ENCODE measurements at places on chromosomes 13 and 19.

DNA sequence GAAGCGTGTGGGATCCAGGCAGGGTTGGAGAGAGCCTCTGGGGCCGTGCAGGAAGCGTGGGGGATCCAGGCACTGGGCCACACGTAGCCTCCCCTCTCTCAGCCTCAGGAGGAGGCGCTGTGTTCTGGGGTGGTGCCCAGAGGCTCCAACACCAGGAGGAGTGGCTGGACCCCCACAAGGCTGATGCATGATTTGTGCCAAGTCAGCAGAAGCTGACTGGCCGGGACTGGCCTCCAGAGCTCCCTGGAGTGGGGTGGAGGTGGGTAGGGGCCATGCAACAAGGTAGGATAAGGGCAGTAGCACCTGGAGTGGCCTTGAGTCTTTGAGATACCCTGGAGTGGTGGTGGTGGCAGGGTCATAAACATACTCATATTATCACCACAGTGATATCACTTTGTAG is 75.3 kb downstream of the ERICH6B start:
- DNase-seq = no peak

- DNase-seq = no peak
Measured at GRCh38 chr13:54175466-54175865, 1146.9 kb downstream of the OLFM4 start.

- DNase-seq = no peak
Measured at GRCh38 chr13:73496711-73497110, 437.9 kb downstream of the KLF5 start.

- no peak for DNase-seq
Measured at GRCh38 chr13:80109303-80109702, 231.6 kb downstream of the SPRY2 start.

GRCh38 chr19:3343619-3344502 is 22.5 kb upstream of the NFIC start:
- no peak for DNase-seq

- no peak for DNase-seq
Measured at GRCh38 chr13:23384111-23384510, 49.4 kb downstream of the SACS start.

DNA sequence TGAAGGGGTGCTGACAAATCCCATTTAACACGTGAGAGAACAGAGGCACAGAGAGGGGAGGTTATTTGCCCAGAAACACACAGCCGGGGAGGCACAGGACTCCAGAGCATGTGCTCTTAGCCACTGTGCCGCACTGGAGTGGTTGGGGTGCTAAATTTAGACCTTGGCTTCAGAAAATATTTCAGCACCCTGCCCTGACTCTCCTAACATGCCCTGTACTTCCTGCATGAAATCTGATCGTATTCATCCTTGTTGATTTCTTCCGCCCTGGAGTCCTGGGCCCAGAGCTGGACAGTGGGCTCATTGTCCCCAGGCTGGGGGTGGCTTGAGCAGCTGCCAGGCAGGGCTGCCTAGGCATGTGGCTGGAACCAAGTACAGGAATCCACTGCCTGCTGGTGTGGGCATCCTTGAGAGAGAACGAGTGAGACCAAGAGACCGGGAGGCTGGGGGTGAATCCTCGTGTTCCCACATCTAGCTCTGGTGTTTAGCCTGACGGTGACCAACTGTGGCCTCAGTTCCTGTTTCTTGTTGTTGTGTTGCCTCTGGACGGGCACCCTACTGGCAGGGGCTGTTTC is 5.3 kb downstream of the SLC27A1 start:
- DNase-seq = peak; percentile 99

DNA sequence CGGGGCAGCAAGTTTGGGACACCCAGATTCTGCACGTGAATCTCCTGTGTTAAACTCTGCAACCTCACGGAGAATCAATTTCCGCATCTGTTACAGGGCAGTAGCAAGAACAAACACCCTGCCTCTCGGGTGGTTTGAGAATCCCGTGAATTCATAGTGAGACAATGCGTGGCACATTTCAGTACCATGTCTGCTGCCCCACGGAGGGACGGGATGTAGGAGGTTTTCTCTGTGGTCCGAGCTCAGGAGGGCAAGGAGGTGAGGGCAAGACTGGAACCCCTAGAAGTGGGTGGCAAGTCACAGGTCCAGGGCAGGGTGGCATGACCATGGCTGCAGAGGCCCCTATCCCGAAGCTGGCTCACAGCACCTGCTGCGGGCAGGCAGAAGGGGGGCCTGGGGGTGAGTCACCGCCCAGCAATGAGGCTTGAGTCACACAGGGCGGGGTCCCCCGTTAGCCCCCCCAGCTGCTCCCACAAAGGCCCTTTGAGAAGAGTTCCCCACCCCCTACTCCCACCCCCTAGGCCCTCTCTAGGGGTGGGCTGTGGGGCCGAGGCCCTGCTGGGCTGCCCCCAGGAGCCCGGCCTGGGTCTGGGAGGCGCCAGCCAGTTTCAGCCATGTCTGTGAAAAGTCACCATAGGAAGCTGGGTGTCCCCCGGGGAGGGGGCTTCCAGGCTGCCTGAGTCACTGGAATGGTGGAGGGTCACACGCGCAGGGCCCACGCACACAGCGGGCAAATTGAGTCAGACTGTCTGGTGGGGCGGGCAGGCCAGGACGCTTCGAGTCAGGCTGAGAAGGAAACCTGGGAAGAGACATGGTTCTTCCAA is 25.8 kb upstream of the NANOS3 start:
- DNase-seq = peak; percentile 89

- DNase-seq = no peak
Measured at GRCh38 chr19:13888281-13888680, 11.3 kb downstream of the NANOS3 start.

- DNase-seq = peak; percentile 49
Measured at GRCh38 chr19:5031231-5032100, 62.6 kb downstream of the KDM4B start.

DNA sequence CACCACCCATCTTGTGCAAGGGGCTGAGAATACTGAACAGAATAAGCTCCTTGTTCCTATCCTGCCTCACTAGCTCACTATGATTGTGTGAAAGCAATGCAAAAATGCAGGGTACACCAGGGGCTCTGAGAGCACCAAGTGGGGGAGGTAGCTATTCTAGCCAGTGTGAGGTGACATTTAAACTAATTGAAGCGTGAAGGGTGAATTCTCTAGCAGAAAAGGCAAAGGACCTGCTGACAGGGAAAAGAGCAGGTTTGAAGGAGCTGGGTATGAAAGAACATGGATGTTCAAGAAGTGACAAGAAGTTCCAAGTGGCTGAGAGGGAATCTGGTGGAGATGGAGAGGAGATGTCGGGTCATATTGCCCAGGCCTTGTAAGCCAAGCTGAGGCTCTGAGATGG is 64.2 kb downstream of the SIAH3 start:
- no peak for DNase-seq

GRCh38 chr13:72782717-72783116 is 784 bp downstream of the PIBF1 start:
- peak; percentile 21 for DNase-seq

GRCh38 chr19:10565028-10565566 is 713 bp downstream of the KRI1 start:
- no peak for DNase-seq

- no peak for DNase-seq
Measured at GRCh38 chr19:36972571-36972970, 56.4 kb downstream of the ZNF568 start.

- DNase-seq = no peak
Measured at GRCh38 chr19:3194106-3195087, 8.7 kb downstream of the NCLN start.

DNA sequence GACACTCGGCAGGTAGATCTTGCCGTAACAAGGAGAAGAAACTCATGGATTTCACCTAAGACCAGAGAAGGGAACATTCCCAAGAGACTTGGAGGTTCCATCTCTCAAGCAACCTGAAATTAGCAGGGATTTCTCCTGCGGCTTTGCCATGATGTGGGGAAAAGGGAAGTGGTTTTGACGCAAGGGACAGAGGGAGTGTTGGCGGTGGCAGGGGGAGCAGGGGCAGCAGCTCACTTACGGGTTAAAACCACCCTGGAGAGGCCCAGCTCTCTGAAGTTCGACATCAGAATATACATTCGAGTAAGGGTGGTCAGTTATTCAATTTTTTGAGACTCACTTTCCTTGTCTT is 76.1 kb upstream of the POMP start:
- no peak for DNase-seq

DNA sequence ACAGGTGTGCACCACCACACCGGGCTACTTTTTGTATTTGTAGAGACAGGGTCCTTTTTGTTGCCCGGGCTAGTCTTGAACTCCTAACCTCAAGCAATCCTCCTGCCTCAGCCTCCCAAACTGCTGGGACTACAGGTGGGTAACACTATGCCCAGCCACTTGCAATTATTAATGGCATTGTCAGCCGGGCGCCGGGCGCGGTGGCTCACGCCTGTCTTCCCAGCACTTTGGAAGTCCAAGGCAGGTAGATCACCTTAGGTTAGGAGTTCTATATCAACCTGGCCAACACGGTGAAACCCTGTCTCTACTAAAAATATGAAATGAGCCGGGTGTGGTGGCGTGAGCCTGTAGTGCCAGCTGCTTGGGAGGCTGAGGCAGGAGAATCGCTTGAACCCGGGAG is 2.7 kb upstream of the MEX3D start:
- no peak for DNase-seq

GRCh38 chr19:46615966-46616365 is 8.9 kb downstream of the PTGIR start:
- no peak for DNase-seq

GRCh38 chr13:43258771-43259170 is 235.4 kb downstream of the DNAJC15 start:
- DNase-seq = no peak

GRCh38 chr13:51258612-51259548 is 36.7 kb downstream of the FAM124A start:
- no peak for DNase-seq

DNA sequence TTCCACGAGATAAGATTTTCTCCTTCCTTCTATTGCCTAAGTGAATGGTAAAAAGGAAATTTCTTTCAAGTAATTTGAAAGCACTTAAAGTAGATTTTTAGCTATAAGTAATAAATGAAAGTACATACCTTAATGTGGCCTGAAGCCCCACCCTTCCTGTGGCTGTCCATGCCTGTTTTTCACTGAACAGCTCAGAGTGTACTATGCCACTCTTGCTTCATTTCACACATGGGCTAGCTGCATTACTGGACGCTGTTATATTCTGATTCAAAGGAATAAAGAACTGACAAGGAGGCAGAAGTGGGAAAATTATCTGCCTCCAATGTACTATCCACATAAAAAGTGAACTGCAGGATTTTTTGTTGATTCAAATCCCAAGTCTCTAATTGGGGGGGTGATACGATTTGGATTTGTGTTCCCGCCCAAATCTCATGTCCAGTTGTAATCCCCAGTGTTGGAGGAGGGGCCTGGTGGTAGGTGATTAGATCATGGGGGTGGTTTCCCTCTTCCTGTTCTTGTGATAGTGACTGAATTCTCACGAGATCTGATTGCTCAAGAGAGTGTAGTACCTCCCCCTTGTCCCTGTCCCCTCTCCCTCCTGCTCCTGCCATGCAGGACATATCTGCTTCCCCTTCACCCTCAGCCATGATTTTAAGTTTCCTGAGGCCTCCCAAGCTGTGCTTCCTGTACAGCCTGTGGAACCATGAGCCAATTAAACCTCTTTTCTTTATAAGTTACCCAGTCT is 154.7 kb upstream of the SGCG start:
- no peak for DNase-seq

DNA sequence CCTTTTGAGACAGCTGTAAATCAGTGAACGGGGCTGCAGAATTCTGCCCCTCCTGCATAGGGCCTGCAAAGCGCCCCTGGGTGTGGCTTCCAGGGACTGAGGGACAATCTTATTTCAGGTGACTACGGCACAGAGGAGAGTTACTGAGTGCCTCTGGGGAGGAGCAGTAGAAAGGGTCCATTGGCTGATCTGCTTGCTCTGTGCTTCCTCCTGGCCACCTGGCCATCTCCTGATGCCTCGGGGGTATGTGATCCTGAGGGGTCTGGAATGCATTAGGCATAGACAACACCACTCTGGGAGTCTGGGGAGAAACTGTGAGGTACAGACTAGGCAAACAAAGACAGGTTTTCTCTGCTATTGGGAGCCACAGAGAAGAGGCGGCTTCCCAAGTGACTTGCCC is 2.8 kb downstream of the KCTD15 start:
- DNase-seq = no peak

GRCh38 chr19:50383852-50384684 is at the start of gene POLD1:
Gene POLD1, plus strand, starts transcription at chr19:50384347. Its CDS starts 14,505 bp downstream, at chr19:50398852.
- peak; percentile 88 for DNase-seq

DNA sequence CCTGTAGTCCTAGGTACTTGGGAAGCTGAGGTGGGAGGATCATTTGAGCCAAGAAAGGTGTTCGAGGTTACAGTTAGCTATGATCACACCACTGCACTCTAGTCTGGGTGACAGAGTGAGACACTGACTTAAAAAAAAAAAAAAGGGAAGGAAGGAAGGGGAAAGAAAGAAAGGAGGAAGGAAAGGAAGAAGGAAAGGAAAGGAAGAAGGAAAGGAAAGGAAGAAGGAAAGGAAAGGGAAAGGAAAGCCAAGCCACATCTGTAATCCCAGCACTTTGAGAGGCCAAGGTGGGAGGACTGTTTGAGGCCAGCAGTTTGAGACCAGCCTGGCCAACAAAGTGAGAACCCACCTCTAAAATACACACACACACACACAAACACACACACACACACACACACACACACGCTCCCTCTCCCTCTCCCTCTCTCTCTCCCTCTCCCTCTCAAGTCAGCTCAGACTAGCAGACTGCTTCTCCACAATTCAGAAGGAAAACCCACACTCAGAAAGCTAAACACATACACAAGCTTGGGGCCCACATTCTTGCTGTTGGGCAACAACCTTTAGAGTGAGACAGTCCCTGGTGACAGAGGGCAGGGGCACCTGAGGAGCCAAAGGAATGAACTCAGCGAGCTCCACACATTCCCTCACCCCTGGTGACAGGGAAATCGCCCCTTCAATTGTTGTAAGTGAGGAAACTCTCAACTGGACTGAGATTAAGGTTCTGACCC is 2.7 kb downstream of the ZNF709 start:
- DNase-seq = no peak

DNA sequence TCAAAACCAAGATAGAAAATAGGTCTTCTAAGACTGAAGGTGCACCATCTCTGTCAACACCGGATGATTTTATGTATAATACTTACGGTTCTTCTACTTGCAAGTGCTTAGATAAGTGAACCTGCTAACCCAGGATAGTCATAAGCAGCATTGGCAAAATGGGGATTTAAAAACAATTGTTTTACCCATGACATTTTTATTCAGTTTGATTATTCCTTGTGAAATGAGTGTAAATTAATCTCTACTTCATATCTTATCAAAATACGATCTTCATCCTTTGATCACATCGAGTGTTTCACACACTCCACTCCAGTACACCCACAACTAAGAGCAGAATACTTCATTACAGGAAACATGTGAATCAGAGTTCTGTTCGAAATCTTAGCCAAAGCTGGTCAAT is 23.0 kb upstream of the MTRF1 start:
- no peak for DNase-seq

GRCh38 chr19:42426643-42427042 is 545 bp downstream of the LIPE start:
- DNase-seq = no peak

All from foreskin melanocyte (primary cell).